ENCODE measurements at places on chromosomes 11 and 22.

DNA sequence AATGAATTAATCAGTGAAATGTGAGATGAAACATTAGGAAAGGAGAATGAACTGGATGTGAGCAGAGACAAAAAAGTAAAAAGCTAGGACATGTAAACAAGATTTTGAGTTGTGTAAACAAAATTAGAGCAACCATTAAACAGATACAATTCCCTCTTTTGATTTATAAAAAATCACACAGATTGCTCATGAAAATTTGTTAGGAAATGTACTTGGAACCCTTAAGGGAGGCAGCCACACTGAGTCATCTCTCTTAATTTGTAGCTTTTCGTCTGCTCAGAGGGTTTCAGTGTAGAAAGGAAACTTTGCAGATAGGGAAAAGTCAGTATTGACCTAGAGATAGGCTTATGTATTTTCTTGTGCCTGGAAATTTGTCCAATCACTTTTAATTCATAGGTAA lies 49.6 kb upstream of the ME3 start:
- DNase-seq: no peak

GRCh38 chr22:32803020-32803737 lies 1.7 kb downstream of the TIMP3 start:
- peak; percentile 71 for DNase-seq

GRCh38 chr11:114989536-114989935 lies 311.2 kb downstream of the NXPE2 start:
- no peak for DNase-seq

GRCh38 chr22:19891317-19892256 lies 36.9 kb upstream of the GNB1L start:
- no peak for DNase-seq

- DNase-seq: no peak
These were observed 28.5 kb upstream of the BAIAP2L2 start for GRCh38 chr22:38138961-38139360.

DNA sequence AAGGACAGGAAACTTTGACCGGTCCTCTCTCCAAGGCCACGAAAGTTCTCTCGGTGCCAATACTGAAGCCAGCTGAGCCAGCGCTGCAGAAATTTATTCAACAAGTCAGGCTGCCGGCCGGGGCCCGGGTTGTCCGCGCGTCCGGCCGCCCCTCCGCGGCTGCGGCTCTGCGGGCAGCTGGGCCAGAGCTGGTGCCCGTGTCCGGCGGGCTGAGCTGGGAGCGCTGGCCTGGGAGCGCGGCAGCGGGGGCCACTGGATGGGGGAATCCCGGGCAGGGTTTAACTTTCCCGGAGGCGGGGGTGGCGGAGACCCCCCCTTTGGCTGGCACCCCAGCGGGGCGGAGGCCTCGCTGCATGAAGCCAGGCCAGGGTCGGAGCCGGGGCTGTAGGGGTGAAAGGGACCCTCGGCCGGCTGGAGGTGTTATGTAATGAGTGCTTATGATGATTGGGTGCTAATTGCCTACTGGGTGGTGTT lies 12.3 kb upstream of the CACNA1I start:
- DNase-seq: no peak

- peak; percentile 80 for DNase-seq
These were observed 22.7 kb downstream of the YPEL1 start for GRCh38 chr22:21712751-21713427.

- DNase-seq: no peak
These were observed 122.6 kb upstream of the LMO1 start for GRCh38 chr11:8386134-8386864.

GRCh38 chr11:127506647-127507046 lies 506.1 kb upstream of the KIRREL3 start:
- DNase-seq: no peak

DNA sequence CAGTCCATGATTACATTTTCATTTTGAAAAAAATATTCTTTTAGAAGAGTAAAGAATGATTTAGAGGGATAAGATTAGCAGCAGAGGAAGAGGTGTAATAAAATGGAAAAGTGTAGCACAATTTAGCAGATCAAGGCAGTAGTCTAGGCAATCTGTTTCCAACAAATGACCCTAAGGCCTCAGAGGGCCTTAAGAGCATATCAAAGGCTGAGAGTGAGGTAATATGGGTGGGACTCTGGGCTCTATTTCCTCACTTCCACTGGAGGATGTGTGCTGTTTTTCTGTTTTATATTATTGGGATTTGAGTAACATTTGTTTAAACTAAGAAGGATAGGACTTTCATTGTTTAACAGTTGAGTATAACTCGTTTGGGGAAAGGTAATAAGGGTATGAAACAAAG lies 28.8 kb downstream of the CCDC81 start:
- no peak for DNase-seq

GRCh38 chr11:16015741-16016467 lies 340.4 kb downstream of the SOX6 start:
- DNase-seq: no peak

DNA sequence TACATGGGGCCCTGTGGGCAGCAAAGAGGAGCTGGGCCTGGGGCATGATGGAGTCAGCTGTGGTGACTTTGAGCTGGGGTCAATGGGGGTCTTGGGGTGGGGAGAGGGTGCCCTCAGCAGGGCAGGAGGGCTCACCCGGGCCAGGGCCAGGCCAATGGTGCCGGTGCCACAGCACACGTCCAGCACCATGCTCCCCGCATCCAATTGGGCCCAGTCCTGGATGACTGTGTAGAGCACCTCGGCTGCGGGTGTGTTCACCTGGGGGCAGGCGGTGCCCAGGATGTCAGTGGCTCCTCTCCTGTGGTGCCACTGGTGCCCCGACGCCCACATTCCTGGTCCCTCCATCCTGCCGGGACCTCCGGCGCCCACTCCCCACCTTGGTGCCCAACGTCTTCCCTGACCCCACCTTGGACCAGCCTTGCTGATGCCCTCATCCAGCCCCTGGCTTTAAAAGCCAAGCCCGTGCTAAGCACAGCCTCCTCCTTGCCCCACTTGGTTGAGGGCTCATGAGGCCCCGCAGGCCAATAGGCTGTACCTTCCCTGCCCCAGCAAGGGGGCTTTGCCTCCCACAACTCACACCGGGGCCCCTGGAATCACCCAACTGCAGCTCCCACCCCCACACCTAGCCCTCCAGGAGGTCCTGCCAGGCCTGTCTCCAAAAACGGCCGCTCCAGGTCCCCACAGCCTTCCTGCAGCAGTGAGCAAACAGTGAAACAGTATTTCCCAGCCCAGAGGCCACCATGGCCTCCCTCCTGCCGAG lies 2.2 kb upstream of the RANBP1 start:
- no peak for DNase-seq

- peak; percentile 37 for DNase-seq
These were observed 82.7 kb upstream of the CTSC start for GRCh38 chr11:88420165-88420791.

- no peak for DNase-seq
These were observed 69.7 kb upstream of the NECTIN1 start for GRCh38 chr11:119798656-119799055.

DNA sequence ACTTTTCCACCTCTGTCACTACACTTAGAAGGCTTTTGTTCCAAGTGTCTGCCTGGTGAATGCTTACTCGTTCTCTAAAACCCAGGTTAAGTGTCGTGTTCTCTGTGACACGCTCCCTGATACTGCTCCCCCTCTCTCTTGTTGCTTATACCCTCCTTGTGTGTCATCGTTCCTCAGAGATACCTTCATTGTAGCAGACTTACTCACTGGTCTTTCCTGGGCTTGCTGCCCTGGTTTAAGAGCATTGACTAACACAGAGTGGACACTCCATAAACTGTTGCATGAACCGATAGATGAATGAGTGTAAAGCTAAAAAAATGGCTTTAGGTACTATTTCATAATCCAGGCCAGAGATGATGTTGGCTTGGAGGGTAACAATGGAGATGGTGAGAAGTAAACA lies 171.3 kb downstream of the GRIK4 start:
- DNase-seq: no peak

DNA sequence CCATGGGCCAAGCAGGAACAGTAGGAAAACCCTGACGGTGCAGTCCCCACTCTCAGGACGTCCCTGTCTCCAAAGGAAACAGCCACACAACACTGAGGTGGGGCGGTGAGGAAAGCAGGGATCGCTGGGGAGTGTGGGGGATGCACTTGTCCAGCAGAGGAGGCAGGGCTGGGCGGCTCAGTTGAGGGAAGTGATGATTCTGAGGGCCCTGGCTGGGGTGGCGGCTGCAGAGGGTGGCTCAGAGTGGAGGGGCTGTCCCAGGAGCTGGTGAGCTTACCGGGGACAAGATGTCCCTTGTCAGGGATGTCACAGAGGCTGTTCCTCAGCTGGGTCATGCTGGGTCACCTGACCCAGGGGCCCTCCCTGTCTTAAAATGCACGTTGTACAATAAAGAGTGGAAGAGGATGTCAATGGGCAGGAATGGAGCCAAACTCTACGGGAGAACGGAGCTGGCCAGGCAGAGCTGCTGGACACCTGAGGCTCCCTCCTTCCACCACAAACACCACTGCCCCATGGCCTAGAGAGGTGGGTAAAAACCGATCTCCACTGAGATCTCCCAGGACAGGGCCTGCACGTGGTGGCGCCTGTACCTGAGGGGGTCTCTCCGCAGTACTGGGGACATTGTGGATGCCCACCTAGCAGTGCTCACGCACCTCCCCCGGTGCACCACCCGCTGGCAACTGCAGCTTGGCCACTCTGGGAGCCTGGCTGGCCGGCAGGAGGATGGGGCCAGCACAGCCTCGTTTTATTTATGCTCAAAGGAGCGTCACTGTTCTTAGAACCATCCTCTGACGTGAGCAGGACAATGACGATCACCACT lies 9.7 kb upstream of the EFCAB6 start:
- peak; percentile 54 for DNase-seq

GRCh38 chr11:4560467-4560866 lies 15.5 kb downstream of the OR52M1 start:
- DNase-seq: no peak

DNA sequence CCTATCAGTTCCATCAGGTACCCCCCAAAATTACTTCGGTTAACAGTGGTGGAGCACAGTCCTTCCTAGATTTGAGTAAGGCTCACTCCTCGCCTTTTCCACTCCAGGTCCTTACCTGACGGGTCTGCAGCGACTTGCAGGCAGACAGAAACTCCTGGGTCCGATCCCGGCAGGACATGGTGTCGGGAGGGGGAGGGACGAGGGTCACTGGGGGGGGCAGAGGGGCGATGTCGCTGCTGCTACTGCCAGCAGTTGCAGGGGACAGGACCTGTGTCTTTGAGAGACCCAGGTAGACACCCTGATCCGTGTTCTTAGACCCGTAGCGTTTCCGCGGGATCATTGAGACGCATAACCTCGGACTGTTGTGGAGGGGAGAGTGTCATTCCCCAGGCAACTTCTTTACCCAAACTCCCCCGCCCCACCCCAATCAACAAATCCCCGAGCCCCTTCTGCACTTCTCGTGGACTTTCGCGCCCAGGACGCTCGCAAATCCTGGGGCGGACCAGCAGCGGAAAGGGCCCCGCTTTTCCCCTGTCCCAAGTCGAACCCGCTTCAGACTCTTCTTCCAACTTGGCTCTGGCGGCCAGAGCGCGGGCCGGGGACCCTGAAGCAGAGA lies 839 bp downstream of the STX5 start:
- DNase-seq: no peak

- DNase-seq: no peak
These were observed 53.9 kb downstream of the FLI1 start for GRCh38 chr11:128747728-128748148.

GRCh38 chr11:63919267-63920125 lies 2.5 kb upstream of the RCOR2 start:
- no peak for DNase-seq

Measured in tibial artery (tissue), 4 donors.